ENCODE measurements at places on chromosomes 4 and X. TPM values are rescaled to one million over a fixed set of nuclear protein-coding genes. Genes with fewer than 3 reads are reported as not detected.

SH3RF1 gene
- total RNA-seq = 16.5 TPM

CSAG3 gene
- not detected for total RNA-seq

EXOC1 gene
- 9.2 TPM for total RNA-seq

PACRGL gene
- 8.5 TPM for total RNA-seq

HAND2 gene
- 2.4 TPM for total RNA-seq
